Effector memory CD4-positive, alpha-beta T cell (primary cell): ENCODE measurements at places on chromosomes 4 and X.

- no peaks in the 10 kb centered on the region for H3K27me3 ChIP-seq
- H3K4me3 ChIP-seq, result no peak overlapping the region
- H3K36me3 ChIP-seq, result no peaks in the 10 kb centered on the region
- H3K27ac ChIP-seq, result no peak overlapping the region
- DNase-seq, result no peak
These were observed 14.2 kb upstream of the C4orf51 start for GRCh38 chr4:145665773-145666172.

DNA sequence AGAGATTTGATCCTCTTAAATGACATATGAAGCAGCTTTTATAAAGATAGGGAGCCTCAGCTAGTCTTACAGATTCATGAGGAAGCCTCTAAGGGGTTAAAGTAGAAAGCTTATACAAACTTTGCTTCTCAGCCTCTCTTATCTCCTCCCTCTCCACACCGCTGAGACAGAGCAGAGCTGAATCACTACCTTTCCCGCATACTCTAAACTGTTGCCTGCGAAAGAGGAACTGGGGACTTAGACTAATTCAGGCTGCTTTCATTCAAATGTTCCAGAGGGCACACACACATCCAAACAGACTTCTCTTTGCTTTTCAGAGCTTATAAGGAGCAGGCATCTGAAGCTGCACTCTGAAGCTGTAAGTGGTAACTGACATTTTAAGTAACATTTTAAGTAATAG, at the start of gene SERTM2:
Gene SERTM2, plus strand, starts transcription at position 169 of the 400 bp plus-strand sequence. CDS start 7,213 bp downstream, outside the sequence.
- H3K27me3 ChIP-seq, result no peaks in the 10 kb centered on the region
- H3K4me1 ChIP-seq, result no peaks in the 10 kb centered on the region
- no peak for DNase-seq
- H3K27ac ChIP-seq, result no peak within 1 kb of the TSS
- H3K36me3 ChIP-seq, result no peaks in the 10 kb centered on the region
- H3K4me3 ChIP-seq, result no peak within 1 kb of the TSS

- H3K27me3 ChIP-seq, result no peaks in the 10 kb centered on the region
- H3K4me3 ChIP-seq, result peak overlapping the region; percentile 71
- peaks cover 12% of the 10 kb centered on the region for H3K36me3 ChIP-seq
- peak overlapping the region; percentile 79 for H3K27ac ChIP-seq
- DNase-seq, result peak; percentile 14
These were observed 2.5 kb downstream of the P2RY8 start for GRCh38 chrX:1534301-1535168.

GRCh38 chr4:139314047-139314800, 11.9 kb upstream of the NDUFC1 start:
- peak overlapping the region; percentile 24 for H3K27ac ChIP-seq
- DNase-seq, result no peak
- H3K4me1 ChIP-seq, result peaks cover 17% of the 10 kb centered on the region

DNA sequence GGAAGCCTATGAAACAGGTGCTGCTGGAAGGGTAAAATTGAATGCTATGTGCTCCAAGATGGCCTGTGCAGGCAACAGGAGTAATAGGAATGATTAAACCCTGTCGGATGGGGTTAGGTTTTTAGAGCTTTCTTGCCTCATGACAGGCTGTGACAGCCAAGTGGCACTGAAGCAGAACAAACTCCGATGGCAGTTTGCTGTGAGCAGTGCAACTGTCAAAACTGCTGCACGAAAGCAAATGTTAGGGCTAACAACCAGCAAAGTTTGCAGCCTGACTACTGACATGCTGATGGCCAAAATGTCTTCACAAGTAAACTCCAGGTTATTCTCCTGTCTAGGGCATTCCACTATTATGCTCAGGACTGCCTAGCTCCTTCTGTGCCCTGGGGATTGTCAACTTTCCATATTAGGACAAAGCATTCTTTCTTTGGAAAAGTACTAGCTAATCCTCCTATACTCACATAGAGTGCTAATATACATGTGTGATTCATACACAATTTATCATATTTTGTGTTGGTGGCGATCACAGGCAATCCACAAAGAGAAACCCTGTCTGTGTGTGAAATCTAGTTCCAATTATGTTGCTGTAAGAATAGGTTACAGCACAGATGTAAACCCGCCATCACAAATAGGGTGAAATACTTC, 486.6 kb upstream of the TENM3 start:
- no peaks in the 10 kb centered on the region for H3K27me3 ChIP-seq
- no peak overlapping the region for H3K4me3 ChIP-seq
- no peaks in the 10 kb centered on the region for H3K36me3 ChIP-seq

GRCh38 chrX:107733686-107734085, 41.9 kb downstream of the TSC22D3 start:
- H3K4me1 ChIP-seq, result no peaks in the 10 kb centered on the region
- no peaks in the 10 kb centered on the region for H3K36me3 ChIP-seq
- H3K4me3 ChIP-seq, result no peak overlapping the region
- DNase-seq, result no peak
- H3K27me3 ChIP-seq, result no peaks in the 10 kb centered on the region
- H3K27ac ChIP-seq, result no peak overlapping the region

GRCh38 chr4:119082661-119083060, 53.0 kb upstream of the MYOZ2 start:
- no peaks in the 10 kb centered on the region for H3K4me1 ChIP-seq
- no peaks in the 10 kb centered on the region for H3K36me3 ChIP-seq
- H3K27me3 ChIP-seq, result no peaks in the 10 kb centered on the region
- no peak overlapping the region for H3K4me3 ChIP-seq

GRCh38 chr4:185192059-185192458, 11.7 kb downstream of the CFAP97 start:
- H3K36me3 ChIP-seq, result peaks cover 20% of the 10 kb centered on the region
- no peak overlapping the region for H3K27ac ChIP-seq
- H3K27me3 ChIP-seq, result no peaks in the 10 kb centered on the region
- DNase-seq, result no peak

- no peaks in the 10 kb centered on the region for H3K27me3 ChIP-seq
- H3K36me3 ChIP-seq, result no peaks in the 10 kb centered on the region
- no peaks in the 10 kb centered on the region for H3K4me1 ChIP-seq
- no peak for DNase-seq
- no peak overlapping the region for H3K27ac ChIP-seq
These were observed 1639.8 kb downstream of the RPA4 start for GRCh38 chrX:98523521-98523920.
